Activated naive CD4-positive, alpha-beta T cell treated with anti-CD3 and anti-CD28 coated beads for 36 hours (primary cell): ENCODE measurements at places on chromosomes 2 and 18. TPM values are rescaled to one million over a fixed set of nuclear protein-coding genes. Genes with fewer than 3 reads are reported as not detected.

The LOXHD1 gene
- 0.05 TPM for total RNA-seq

GRCh38 chr2:25314514-25315315 lies 27.0 kb downstream of the DNMT3A start:
- DNase-seq, result peak; percentile 98

The SIX3 gene
- not detected for total RNA-seq

The PLCL1 gene
- total RNA-seq, result 3.5 TPM

- DNase-seq, result no peak
Measured at GRCh38 chr2:95307036-95307435, 9.9 kb downstream of the KCNIP3 start.
